ENCODE measurements at places on chromosomes 13 and 19.

- DNase-seq: no peak
Measured at GRCh38 chr13:32734511-32734910, 148.3 kb downstream of the PDS5B start.

- DNase-seq: no peak
Measured at GRCh38 chr19:1362387-1363257, 21.1 kb upstream of the NDUFS7 start.

DNA sequence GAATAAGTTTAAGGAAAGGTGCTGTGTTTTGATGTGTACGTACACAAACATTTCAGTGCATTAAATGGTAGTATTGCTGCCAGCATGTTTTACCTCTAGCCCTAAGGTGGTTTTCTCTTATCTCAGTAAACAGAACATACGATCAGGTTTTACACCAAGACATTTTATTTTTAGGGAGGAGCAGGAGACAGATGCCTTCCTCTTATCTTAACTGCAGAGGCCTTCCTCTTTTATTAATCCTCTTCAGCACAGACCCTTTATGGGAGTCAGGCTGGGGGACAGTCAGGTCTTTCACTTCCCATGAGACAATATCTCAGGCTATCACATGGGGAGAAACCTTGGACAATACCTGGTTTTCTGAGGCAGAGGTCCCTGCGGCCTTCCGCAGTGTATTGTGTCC is 14.9 kb upstream of the ZNF611 start:
- DNase-seq: no peak

GRCh38 chr13:113627136-113627535 is 30.9 kb downstream of the ATP4B start:
- no peak for DNase-seq

DNA sequence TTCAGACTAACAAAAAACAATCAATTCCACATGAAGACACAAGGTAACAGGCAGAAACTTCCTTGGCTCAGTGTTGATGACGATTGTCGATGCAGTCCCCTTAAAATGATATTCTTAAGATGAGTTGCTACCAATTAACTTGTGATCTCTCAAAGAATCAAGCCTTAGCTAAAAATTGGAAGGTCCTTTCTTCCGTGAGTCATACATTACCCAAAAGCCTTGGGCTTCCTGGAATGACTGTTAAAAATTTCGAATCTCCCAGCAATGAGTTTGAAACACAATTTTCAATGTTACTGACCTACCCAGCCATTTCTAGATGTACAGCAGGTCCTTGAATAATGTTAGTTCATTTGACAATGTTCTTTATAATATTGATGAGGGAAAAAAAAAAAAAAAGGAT is 28.0 kb upstream of the RB1 start:
- no peak for DNase-seq

DNA sequence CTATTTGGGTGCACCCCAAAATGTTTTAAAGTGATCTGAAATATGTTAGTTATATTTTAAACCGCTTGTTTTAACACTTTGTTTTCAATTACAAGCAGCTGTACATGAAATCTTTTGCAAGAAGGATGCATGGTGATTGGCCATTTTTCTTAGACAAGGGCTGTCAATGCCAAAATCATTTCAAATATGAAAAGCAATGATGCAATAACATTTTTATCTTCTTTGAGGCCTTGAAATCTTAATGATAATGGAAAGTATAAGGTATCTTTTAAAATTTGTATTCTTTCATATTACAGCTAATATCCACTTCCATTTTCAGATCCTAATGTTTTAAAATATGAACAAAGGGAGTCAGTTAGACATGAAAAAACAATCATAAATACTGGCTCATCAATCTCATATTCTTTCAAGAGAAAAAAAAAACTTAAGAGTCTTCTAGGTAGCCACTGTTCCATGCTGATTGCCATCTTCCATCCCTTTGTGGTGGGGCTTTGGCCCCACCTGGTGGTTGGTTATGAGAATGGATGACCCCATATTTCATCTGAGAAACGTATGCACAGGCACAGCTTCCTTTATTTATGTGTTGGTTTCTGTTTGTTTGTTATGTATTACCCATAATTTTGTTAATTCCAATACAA is 330.3 kb upstream of the MIR17HG start:
- DNase-seq: no peak

- DNase-seq: no peak
Measured at GRCh38 chr19:1288226-1288612, 2.5 kb downstream of the EFNA2 start.
